Transverse colon (tissue), 4 donors: ENCODE measurements at places on chromosomes 1 and 21. TPM values are rescaled to one million over a fixed set of nuclear protein-coding genes. Genes with fewer than 3 reads are reported as not detected.

DNA sequence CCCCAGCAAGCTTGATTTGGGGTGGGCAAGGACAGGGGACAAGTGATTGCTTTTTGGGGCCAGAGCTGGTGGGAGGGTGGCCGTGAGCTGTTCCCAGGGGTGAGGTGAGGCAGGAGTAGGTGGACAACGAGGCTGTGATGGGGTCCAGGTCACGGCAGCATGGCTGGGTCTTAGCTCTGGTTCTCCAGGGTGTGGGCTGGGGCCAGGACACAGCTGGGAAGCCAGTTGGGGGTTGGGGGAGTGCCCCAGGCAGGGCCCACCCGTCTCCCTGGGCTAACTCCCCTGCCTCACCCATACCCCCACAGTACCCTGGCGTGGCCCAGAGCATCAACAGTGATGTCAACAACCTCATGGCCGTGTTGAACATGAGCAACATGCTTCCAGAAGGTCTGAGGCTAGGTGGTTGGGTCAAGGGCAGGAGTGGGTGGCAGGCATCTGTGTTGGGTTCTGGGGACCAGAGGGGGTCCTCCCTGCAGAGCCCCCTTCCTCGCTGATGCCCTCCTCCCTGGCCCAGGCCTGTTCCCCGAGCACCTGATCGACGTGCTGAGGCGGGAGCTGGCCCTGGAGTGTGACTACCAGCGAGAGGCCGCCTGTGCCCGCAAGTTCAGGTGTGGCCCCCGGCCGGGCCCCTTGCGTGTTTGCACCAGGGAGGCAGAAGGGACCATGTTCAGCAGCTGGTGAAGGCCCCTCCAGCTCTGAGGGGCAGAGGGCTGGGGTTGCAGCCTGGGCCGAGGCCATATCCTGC, 43.3 kb downstream of the COQ8A start:
- peaks cover 16% of the 10 kb centered on the region for H3K4me1 ChIP-seq
- H3K4me3 ChIP-seq: no peak overlapping the region
- H3K27me3 ChIP-seq: no peaks in the 10 kb centered on the region
- no peak for DNase-seq
- no peak overlapping the region for H3K27ac ChIP-seq

DNA sequence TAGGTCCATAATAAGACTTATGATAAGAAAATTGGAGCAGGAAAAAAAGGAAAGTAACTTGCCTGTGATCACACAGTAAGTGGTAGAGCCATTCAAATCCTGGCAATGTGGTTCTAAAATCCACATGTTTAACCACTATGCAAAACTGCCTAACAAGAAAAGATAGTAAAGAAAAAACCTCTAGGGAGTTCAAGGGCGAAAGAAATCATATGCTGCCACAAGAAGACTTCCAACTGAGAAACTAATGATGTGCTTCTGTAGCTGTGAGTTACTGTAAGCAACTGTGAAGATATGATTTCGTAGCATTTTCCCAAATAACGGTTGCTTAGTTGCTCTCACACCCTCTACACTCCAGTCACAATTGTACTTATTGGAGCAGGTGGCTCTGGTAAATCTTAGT, 20.9 kb upstream of the LYPLAL1 start:
- H3K4me1 ChIP-seq: no peaks in the 10 kb centered on the region
- H3K27ac ChIP-seq: no peak overlapping the region
- H3K36me3 ChIP-seq: no peaks in the 10 kb centered on the region
- no peaks in the 10 kb centered on the region for H3K27me3 ChIP-seq

DNA sequence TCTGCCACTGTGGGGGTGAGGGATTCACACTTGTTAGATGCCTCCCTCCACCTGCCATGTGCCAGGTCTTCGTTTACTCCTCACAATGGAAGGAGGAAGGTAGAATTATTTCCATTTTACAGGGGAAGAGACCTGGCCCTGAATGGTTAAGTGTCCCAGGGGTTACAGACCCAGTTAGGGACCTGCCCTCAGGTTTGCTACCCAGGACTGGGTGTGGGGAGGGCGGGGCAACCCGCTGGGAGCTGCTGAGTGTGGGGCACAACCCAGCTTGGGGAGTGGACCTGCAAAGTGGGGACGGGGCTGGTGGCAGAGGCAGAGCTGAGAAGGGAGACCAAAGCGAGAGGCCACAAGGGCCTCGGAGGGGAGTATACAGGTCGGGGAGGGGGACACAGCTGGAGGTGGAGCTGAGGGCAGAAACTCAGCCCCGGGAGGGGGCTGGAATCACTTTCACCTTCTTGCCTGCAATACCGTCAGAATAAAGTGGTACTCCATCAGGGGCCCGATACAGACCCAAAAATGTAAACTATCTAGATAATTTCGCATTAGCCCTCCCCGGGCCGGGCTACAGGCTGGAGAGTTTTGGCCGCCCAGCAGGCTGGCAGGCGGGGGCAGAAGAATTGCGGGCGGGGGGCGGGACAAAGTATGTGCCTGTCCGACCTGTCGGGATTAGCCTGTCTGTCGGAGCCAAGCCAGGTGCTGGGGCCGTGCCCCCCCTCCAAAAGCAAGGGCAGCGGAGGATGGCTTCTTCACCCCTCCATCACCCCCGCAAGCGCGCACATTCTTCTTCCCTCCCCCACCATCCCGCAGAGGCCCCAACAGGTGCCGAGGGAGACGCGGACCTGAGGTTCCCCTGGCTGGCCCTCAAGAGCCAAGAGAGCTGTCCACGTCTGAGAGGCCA, 1.4 kb downstream of the RSPO1 start:
- H3K4me3 ChIP-seq: peak overlapping the region; percentile 37
- H3K27ac ChIP-seq: no peak overlapping the region
- H3K27me3 ChIP-seq: peaks cover 98% of the 10 kb centered on the region
- peaks cover 9% of the 10 kb centered on the region for H3K4me1 ChIP-seq
- no peaks in the 10 kb centered on the region for H3K36me3 ChIP-seq

DNA sequence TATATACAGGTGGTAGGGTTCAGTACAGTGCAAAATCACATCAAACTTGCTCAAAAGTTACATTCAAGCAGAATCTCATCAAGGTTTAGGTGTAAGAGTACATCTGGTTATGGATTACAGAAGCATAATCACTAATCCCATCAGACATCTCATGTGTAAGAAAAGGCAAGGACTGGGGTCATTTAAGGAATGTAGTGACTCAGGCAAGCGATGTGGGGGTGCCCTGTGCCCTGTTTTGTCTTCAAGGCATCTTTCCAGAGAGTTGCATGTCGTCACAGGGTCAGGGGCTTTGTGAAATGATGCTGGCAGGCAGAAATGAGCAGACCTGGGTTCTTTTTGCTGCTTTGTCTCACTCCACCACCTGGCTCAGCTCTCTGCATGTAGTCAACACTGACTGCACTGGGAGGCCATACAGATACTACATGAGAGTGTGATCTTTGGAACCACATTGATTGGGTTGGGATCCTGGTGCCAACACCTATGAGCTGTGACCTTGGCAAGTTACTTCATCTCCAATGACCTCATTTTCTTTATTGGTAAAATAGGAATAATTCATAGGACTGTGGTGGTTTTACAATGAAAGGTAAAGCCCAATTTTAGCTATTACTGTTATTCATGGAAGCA, 8.2 kb upstream of the HHIPL2 start:
- H3K36me3 ChIP-seq: peaks cover 2% of the 10 kb centered on the region
- H3K4me1 ChIP-seq: no peaks in the 10 kb centered on the region
- no peak overlapping the region for H3K27ac ChIP-seq
- no peaks in the 10 kb centered on the region for H3K27me3 ChIP-seq

GRCh38 chr1:112618721-112619517, at the start of gene ST7L:
ST7L (minus strand) TSS chr1:112619141; CDS start chr1:112619113, 28 bp downstream.
- H3K27ac ChIP-seq: peak within 1 kb of the TSS; percentile 93
- peak; percentile 69 for DNase-seq
- peaks cover 16% of the 10 kb centered on the region for H3K4me1 ChIP-seq
- peak within 1 kb of the TSS; percentile 85 for H3K4me3 ChIP-seq
- H3K36me3 ChIP-seq: no peaks in the 10 kb centered on the region

GRCh38 chr1:53471000-53471399, 11.8 kb downstream of the DMRTB1 start:
- no peaks in the 10 kb centered on the region for H3K36me3 ChIP-seq
- H3K27ac ChIP-seq: no peak overlapping the region
- DNase-seq: no peak
- no peaks in the 10 kb centered on the region for H3K4me1 ChIP-seq
- no peak overlapping the region for H3K4me3 ChIP-seq

DNA sequence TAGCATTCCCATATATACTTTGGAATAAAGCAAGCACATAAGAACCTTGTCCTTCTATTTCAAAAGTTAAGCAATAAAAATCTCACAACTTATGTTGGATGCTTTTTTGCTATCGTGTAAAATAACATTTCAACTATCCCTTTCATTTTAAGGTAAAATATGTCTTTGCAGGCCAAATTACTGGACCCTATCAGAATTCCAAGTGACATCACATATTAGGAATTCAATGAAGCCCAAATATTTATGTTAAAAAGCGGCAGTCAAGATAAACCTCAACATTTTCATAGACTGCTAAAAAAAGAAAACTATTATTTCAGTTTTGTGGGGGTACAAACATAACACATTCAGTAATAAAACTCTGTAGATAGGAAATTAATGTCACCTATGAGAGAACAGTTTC, 252.0 kb downstream of the KCTD3 start:
- no peaks in the 10 kb centered on the region for H3K4me1 ChIP-seq
- H3K27me3 ChIP-seq: no peaks in the 10 kb centered on the region

- H3K27ac ChIP-seq: no peak overlapping the region
- H3K4me1 ChIP-seq: no peaks in the 10 kb centered on the region
- no peaks in the 10 kb centered on the region for H3K36me3 ChIP-seq
- H3K27me3 ChIP-seq: no peaks in the 10 kb centered on the region
Measured at GRCh38 chr21:28357743-28358142, 634.9 kb downstream of the LTN1 start.

GRCh38 chr1:27333717-27334279, 8.0 kb upstream of the SYTL1 start:
- no peak overlapping the region for H3K4me3 ChIP-seq
- H3K4me1 ChIP-seq: no peaks in the 10 kb centered on the region
- no peaks in the 10 kb centered on the region for H3K27me3 ChIP-seq
- peaks cover 4% of the 10 kb centered on the region for H3K36me3 ChIP-seq
- no peak for DNase-seq
- no peak overlapping the region for H3K27ac ChIP-seq

GRCh38 chr1:208724079-208724478, 479.9 kb upstream of the PLXNA2 start:
- no peaks in the 10 kb centered on the region for H3K36me3 ChIP-seq
- no peaks in the 10 kb centered on the region for H3K27me3 ChIP-seq
- H3K27ac ChIP-seq: no peak overlapping the region
- DNase-seq: no peak
- no peak overlapping the region for H3K4me3 ChIP-seq

Gene TENT5C
- 19.7 TPM for total RNA-seq

Gene CASP9
- 19.1 TPM for total RNA-seq

Gene OR2G6
- total RNA-seq: not detected

Gene OSCP1
- 3.7 TPM for total RNA-seq
